IMR-90 (cell line): ENCODE measurements at places on chromosomes 11 and 22. TPM values are rescaled to one million over a fixed set of nuclear protein-coding genes. Genes with fewer than 3 reads are reported as not detected.

GRCh38 chr11:1435820-1436467 is 46.2 kb downstream of the BRSK2 start:
- H3K4me3 ChIP-seq: no peak overlapping the region
- H3K36me3 ChIP-seq: no peaks in the 10 kb centered on the region
- no peak for DNase-seq
- H3K27me3 ChIP-seq: peaks cover 8% of the 10 kb centered on the region

Gene SREBF2
- 8.1 and 9.2 TPM in 2 replicates for total RNA-seq

Gene GAL3ST1
- not detected in 2 replicates for total RNA-seq

Gene HBG2
- 0.54 TPM in 1 of 2 replicates, not detected in the other for total RNA-seq

GRCh38 chr11:118157186-118157895 is 4.7 kb upstream of the SCN4B start:
- no peak for DNase-seq
- H3K27me3 ChIP-seq: peaks cover 84% of the 10 kb centered on the region
- H3K4me1 ChIP-seq: no peaks in the 10 kb centered on the region; the same call in 1 of the 2 replicates
- H3K4me3 ChIP-seq: no peak overlapping the region
- H3K27ac ChIP-seq: no peak overlapping the region
- no peaks in the 10 kb centered on the region for H3K36me3 ChIP-seq

Gene OR6T1
- not detected in 2 replicates for total RNA-seq

GRCh38 chr22:36467042-36467810 is 14.2 kb downstream of the TXN2 start:
- DNase-seq: peak; percentile 86
- H3K4me3 ChIP-seq: no peak overlapping the region
- no peaks in the 10 kb centered on the region for H3K27me3 ChIP-seq
- peak overlapping the region; percentile 96 for H3K27ac ChIP-seq
- H3K4me1 ChIP-seq: peaks cover 53% of the 10 kb centered on the region

- no peaks in the 10 kb centered on the region for H3K27me3 ChIP-seq
- no peak overlapping the region for H3K4me3 ChIP-seq
- DNase-seq: peak; percentile 49
- H3K27ac ChIP-seq: no peak overlapping the region; the same call in 1 of the 2 replicates
- H3K4me1 ChIP-seq: peaks cover 14% of the 10 kb centered on the region
Observed at GRCh38 chr11:35073691-35074419, 65.1 kb upstream of the CD44 start.

DNA sequence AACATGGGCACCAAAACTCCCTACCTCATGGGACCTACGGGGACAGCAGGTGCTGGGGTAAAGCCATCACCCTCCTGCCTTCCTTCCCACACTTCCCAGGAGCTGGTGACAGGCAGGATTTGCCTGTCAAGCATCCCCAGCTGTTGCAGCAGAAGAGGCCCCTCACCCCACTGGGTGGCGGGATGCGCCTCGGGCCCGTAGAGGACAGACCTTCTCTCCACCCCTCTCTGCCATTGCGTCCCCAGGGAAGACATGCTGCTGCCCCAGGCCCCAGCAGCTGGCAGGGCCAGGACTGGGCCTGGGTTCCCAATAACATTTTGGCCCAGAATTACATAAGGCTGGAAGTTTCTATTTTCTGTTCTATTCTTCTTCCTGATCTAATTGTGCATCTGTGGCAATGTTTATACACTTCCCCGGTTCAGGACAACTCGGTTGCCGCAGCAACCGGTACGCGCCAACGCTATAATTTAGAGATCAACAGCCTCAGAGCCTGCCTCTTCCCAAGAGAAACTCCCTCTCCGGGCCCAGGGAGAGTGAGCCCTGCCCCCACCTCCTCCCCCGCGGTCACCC is 25.4 kb downstream of the KCNJ4 start:
- H3K36me3 ChIP-seq: no peaks in the 10 kb centered on the region
- peaks cover 2% of the 10 kb centered on the region; the same call in 1 of the 2 replicates for H3K4me1 ChIP-seq
- H3K27ac ChIP-seq: no peak overlapping the region
- peak; percentile 13 for DNase-seq
- peaks cover 22% of the 10 kb centered on the region for H3K27me3 ChIP-seq

Gene DAGLA
- total RNA-seq: 0.83 and 0.90 TPM in 2 replicates

DNA sequence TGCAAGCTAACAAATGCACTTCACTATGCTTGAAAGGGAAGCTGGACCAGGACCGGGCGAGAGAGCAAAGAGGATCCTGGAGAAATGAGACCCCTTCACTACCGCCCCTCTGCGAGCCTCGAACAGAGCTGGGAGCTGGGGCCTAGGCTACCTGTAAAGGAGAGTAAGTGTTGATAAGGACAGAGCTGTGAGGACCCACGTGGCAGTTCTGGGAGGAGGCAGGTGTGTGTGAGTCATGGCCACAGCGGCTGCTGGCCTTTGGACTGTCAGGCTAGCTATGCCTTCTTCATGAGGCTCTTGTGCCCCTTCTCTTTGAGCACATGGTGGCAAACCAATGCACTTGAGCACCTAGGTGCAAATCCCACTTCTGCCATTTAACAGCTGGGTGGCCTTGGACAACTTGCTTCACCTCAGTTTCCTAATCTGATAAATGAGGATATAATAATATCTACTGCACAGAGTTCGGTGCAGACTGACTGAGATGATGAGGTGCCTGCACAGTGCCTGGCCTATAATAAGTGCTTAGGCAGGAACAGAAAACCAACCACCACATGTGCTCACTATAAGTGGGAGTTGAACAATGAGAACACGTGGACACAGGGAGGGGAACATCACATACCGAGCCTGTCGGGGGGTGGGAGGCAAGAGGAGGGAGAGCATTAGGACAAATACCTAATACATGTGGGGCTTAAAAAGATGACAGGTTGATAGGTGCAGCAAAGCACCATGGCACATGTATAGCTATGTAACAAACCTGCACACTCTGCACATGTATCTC is 35.3 kb upstream of the KCNJ11 start:
- peaks cover 9% of the 10 kb centered on the region for H3K27me3 ChIP-seq
- no peak for DNase-seq
- H3K4me3 ChIP-seq: no peak overlapping the region
- no peaks in the 10 kb centered on the region for H3K36me3 ChIP-seq
- H3K4me1 ChIP-seq: no peaks in the 10 kb centered on the region

DNA sequence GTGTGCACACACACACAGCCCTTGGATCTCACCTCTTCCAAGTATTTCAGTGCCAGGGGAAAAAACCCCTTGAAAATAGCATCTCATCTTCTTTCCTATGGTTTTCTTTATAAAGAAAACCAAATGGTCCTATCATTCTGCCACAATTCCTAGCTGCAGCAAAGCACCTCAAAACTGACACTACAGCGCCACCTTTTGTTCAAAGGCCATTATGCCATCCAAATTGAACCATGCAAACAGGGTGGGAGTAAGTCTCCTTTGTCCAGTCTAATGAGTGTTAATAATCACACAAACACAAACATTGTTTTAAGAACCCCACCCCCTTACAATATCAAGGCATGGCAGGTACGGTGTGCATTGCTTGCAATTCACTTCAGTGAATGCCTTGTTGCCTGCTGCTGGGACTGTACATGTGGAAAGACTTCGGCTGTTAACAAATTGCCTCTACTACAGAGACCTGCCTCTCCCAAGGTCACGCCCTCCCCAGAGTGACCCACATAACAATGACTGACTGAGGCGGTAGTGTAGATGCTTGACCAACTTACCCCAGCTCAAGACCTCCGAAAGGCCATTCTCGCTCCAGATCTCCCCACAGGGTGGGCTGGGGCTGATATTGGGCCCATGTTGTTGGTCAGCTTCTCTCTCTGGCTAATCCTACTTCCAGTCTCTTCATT is 31.7 kb downstream of the FAM181B start:
- H3K4me3 ChIP-seq: no peak overlapping the region
- peak; percentile 16 for DNase-seq
